Stimulated activated CD8-positive, alpha-beta memory T cell treated with anti-CD3 and anti-CD28 coated beads, Interleukin-4, amount 100 ng/mL, for 4 hours (primary cell): ENCODE measurements at places on chromosomes 3 and 15.

GRCh38 chr3:32153414-32154204 lies 47.2 kb downstream of the GPD1L start:
- no peak for DNase-seq

GRCh38 chr3:124781476-124782376 lies 51.5 kb downstream of the UMPS start:
- no peak for DNase-seq

DNA sequence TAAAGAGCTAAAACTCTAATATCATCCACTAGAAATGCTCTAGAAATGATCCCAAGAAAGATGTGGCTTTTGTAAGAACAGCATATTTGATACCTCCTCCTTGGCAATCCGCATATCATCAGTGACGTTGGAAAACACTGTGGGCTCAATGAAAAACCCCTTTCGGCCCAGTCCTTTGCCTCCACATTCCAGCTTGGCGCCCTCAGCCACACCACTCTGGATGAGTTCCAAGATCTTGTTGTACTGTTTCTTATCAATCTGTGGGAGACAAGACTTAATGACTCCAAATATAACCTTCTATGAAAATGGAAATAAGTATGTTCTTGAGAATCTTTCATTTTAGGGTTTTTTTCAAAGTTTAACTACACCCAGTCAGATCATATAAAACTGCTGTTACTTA lies 103.6 kb downstream of the ALDH1A2 start:
- no peak for DNase-seq

- DNase-seq = no peak
Measured at GRCh38 chr15:69880571-69881301, 217.0 kb downstream of the TLE3 start.

GRCh38 chr3:132325634-132326033 lies 8.4 kb downstream of the ACP3 start:
- no peak for DNase-seq

DNA sequence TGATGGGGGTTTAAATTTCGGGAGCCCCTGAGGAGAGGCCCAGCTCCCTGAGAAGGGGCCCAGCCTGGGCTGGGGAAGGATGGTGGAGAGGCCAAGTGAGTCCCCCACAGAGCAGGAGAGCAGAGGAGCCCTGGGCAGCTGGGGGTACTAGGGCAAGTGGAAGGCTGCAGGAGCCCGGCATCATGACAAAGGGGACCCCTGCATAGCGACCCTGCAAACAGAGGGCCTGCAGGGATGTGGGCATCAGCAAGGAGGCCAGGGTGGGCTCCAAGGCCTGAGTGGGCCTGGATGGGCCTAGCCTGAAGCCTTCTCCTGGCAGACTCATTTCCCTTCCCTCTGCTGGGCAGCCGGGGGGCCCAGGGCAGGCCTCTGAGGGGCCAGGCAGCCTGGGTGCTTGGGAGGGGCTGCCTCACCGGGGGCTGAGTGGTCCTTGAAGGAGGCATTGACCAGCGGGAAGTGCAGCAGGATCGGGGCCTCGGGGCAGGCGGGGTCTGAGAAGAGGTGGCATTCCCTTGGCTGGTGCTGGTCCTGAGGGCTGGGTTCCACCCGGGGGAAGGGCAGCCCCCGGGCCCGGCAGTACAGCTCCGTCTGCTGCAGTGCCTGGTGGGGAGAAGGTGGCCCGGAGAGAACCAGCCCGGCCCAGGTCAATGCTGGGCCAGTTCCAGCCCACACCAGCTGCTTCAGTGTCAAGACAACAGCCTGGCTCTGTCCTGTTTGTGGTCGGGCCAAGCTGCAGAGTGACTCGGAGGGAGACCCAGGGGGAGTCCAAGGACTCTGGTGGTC lies 24.7 kb downstream of the PLA2G4D start:
- DNase-seq = no peak

- DNase-seq = no peak
Measured at GRCh38 chr3:79306934-79307570, 460.7 kb downstream of the ROBO1 start.
